ENCODE measurements at places on chromosomes 6 and 20.
A peak's percentile ranks its signal among the peaks of the same experiment; 100 is the strongest.

GRCh38 chr6:161434350-161434749 lies 160.5 kb upstream of the AGPAT4 start:
- H3K27ac ChIP-seq, result peak overlapping the region; percentile 76
- H3K27me3 ChIP-seq, result no peaks in the 10 kb centered on the region
- DNase-seq, result peak; percentile 20
- H3K36me3 ChIP-seq, result no peaks in the 10 kb centered on the region
- peaks cover 12% of the 10 kb centered on the region for H3K4me1 ChIP-seq

GRCh38 chr6:132405143-132405915 lies 4.1 kb upstream of the MOXD1 start:
- H3K4me3 ChIP-seq, result no peak overlapping the region
- no peak overlapping the region for H3K27ac ChIP-seq
- peaks cover 23% of the 10 kb centered on the region for H3K27me3 ChIP-seq
- no peak for DNase-seq
- peaks cover 7% of the 10 kb centered on the region for H3K4me1 ChIP-seq

DNA sequence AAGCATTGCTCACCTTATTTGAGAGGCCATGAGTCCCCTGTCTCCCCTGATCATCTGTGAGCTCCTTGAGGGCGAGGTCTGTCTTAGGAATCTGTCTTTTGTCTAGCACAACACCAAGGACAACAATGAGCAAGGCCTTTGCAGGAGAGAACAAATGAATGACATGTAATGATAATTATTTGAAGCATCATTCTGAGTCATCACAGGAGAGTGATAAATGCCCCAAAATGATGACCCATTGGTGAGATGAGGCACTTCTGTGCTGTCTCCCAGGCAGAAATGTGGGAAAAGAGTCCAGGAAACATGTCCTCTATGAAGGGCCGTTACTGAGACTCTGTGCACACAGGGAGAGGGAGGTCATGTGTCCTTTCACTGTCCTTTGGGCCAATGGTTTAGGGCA lies 105.2 kb upstream of the LRFN2 start:
- H3K36me3 ChIP-seq, result no peaks in the 10 kb centered on the region
- H3K27ac ChIP-seq, result no peak overlapping the region
- no peak for DNase-seq
- H3K4me3 ChIP-seq, result no peak overlapping the region
- H3K4me1 ChIP-seq, result peaks cover 4% of the 10 kb centered on the region
- no peaks in the 10 kb centered on the region for H3K27me3 ChIP-seq

- no peaks in the 10 kb centered on the region for H3K27me3 ChIP-seq
- peak overlapping the region; percentile 88 for H3K4me3 ChIP-seq
These were observed 995 bp downstream of the ZFP64 start for GRCh38 chr20:52190437-52191131.

DNA sequence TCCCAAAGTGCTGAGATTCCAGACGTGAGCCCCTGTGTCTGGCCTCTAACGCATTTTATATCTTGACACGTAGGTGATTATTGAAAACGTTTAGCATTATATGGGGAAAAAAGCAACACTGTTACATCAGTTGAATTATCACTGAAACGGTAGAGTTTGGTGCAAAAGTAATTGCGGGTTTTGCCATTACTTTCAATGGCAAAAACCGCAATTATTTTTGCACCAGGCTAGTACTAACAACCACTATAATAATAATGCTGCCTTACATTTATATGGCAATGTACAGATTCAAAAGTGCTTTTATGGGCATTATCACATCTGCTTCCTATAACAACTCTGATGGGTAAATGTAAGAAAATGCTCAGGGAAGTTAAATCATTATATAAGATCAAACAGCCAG lies 57.3 kb downstream of the OPRM1 start:
- H3K36me3 ChIP-seq, result no peaks in the 10 kb centered on the region
- H3K4me3 ChIP-seq, result no peak overlapping the region
- no peak overlapping the region for H3K27ac ChIP-seq
- DNase-seq, result no peak

- H3K27ac ChIP-seq, result no peak overlapping the region
- peak; percentile 38 for DNase-seq
- H3K4me1 ChIP-seq, result no peaks in the 10 kb centered on the region
- no peak overlapping the region for H3K4me3 ChIP-seq
- H3K36me3 ChIP-seq, result no peaks in the 10 kb centered on the region
These were observed 318.0 kb downstream of the DOK5 start for GRCh38 chr20:54793291-54793992.

DNA sequence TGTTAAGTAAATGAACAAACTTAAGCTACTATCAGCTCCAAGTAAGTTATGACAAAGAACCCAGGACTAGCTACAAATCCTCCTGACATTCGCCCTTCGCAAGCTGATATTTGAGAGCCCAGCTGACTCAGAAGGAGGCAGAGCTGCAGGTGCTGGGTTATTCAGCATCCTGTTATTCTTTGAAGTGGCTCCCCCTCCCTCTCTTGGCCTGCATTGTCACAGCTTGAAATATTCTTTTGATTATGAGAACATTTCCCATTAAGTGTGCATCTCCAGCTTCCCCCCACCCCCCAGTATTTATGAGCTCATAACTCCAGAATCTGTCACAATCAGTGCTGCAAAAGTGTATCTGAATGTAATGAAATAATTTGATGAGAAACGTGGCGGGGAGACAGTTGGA lies 78.8 kb upstream of the RALY start:
- H3K4me3 ChIP-seq, result no peak overlapping the region
- DNase-seq, result peak; percentile 12
- no peaks in the 10 kb centered on the region for H3K27me3 ChIP-seq
- H3K27ac ChIP-seq, result no peak overlapping the region
- no peaks in the 10 kb centered on the region for H3K36me3 ChIP-seq

DNA sequence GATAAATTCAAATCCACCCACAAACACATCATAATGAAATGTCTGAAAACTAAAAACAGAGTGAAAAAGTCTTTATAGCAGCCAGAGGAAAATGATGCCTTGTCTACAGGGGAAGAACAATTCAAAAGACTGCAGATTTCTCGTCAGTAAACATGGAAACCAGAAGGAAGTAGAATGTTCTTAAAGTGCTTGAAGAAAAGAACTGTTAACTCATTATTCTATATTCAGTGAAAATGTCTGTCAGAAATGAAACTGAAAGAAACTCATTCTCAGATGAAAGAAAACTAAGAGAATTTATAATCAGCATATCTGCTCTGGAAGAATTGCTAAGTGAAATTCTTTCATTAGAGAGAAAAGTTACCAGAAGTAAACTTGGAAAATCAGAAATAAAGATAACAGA lies 416.1 kb downstream of the TBC1D32 start:
- no peaks in the 10 kb centered on the region for H3K4me1 ChIP-seq
- H3K36me3 ChIP-seq, result no peaks in the 10 kb centered on the region
- no peak overlapping the region for H3K27ac ChIP-seq
- DNase-seq, result no peak
- H3K27me3 ChIP-seq, result no peaks in the 10 kb centered on the region

DNA sequence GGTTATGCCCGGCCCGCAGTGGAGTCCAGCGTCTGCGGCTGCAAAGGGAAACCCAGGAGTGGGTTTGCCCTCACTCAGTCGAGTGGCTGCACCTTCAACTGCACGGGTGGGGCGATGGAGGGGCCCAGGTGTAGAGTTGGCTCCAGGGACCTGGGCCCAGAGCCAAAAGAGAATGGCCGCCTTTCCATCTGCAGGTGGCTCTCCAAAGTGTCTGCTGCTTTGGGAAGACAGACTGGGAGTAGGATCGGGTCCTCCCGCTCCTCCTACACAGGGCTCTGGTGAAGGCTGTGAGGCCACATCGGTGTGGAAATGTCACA lies 80.1 kb downstream of the PTPN1 start:
- H3K27ac ChIP-seq, result no peak overlapping the region
- no peak for DNase-seq
- H3K4me3 ChIP-seq, result no peak overlapping the region
- peaks cover 21% of the 10 kb centered on the region for H3K4me1 ChIP-seq
- peaks cover 36% of the 10 kb centered on the region for H3K36me3 ChIP-seq
- H3K27me3 ChIP-seq, result peaks cover under 1% of the 10 kb centered on the region

GRCh38 chr6:156598071-156598854 lies 178.9 kb upstream of the ARID1B start:
- peaks cover 5% of the 10 kb centered on the region for H3K27me3 ChIP-seq
- DNase-seq, result no peak
- H3K4me1 ChIP-seq, result no peaks in the 10 kb centered on the region
- no peak overlapping the region for H3K27ac ChIP-seq

- no peak overlapping the region for H3K4me3 ChIP-seq
- H3K27ac ChIP-seq, result no peak overlapping the region
- H3K4me1 ChIP-seq, result no peaks in the 10 kb centered on the region
- H3K27me3 ChIP-seq, result peaks cover 13% of the 10 kb centered on the region
- H3K36me3 ChIP-seq, result no peaks in the 10 kb centered on the region
These were observed 52.5 kb upstream of the CHD6 start for GRCh38 chr20:41670631-41671030.

DNA sequence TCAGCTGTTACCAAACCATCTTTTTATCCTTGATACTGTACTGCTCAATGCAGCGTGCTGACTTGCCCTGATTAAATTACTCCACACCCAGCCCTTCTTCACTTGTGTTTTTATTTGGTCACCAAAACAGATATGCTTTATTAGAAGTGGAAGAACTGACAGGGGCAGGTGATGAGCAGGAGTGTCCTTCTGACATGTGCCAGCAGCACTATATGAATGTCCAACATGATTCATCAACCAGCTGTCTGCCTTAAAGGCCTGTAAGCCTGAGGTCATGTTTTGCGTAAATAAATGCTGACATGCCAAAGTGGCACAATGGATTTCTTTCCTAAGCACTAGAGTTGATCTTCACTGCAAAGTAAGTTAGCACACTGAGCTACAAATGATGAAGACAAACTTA lies 15.4 kb downstream of the POPDC3 start:
- DNase-seq, result peak; percentile 96
- peaks cover 41% of the 10 kb centered on the region for H3K4me1 ChIP-seq
- peak overlapping the region; percentile 92 for H3K27ac ChIP-seq
- peaks cover 7% of the 10 kb centered on the region for H3K36me3 ChIP-seq

DNA sequence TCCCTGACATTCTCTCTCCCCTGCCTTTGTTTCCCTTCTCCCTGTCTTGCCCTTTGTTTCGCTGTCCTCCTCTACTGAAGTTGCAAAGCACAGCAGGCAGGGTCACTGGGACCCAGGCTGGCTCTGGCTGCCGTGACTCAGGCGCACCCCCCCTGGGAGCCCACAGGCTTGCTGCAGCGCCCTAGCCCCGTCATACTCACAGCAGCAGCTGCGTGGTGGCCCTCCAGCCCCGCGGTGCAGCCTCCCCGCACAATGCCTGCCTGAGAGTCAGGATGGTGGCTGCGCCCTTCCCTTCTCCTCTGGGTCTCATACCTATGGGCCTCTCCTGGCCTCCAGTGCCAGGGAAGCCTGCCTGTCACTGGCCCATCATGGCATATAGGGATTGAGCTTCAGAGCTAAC lies 41.7 kb downstream of the TXNDC5 start:
- H3K36me3 ChIP-seq, result no peaks in the 10 kb centered on the region
- H3K27ac ChIP-seq, result no peak overlapping the region
- H3K27me3 ChIP-seq, result no peaks in the 10 kb centered on the region
- no peaks in the 10 kb centered on the region for H3K4me1 ChIP-seq

DNA sequence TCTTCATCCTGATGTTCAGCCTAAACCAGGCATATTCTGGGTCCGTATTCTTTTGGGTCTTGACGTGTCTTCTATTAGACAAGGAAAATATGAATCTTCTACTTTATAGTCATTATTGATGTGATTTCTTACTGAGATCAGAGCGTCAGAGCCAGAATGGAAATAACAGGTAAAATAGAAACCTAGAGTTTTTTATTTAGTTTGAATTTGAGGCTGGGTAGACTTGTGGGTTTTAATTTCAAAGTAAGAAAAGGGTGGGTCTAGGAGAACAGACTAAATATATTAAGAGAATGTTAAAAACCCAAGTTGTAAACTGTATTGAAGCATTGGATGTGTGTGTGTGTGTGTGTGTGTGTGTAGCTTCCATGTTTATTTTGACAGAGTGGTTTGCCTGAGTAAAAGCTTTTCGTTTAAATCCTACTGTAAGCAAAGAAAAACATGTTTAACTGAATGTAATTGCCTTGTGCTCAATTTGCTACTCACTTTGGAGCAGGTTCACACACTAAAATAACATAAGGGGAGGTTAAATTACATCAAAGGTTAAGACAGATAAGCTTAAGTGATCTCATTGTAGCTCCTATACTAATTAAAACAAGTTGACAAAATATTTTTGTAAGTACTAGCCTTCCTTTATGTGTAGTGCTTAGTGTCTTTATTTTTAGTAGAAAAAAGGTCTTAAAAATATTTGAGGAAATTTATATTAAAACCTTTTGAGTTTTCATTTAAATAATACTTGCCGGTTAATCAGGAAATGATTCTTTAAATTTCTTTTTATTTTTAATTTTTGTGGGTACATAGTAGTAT lies 17.4 kb downstream of the HECA start:
- H3K36me3 ChIP-seq, result no peaks in the 10 kb centered on the region
- no peak for DNase-seq
- H3K27ac ChIP-seq, result no peak overlapping the region
- H3K4me1 ChIP-seq, result peaks cover 14% of the 10 kb centered on the region

GRCh38 chr20:25090492-25091429 lies 8.8 kb upstream of the VSX1 start:
- H3K27me3 ChIP-seq, result peaks cover 27% of the 10 kb centered on the region
- H3K27ac ChIP-seq, result no peak overlapping the region
- no peaks in the 10 kb centered on the region for H3K4me1 ChIP-seq
- no peaks in the 10 kb centered on the region for H3K36me3 ChIP-seq

- no peaks in the 10 kb centered on the region for H3K27me3 ChIP-seq
- no peaks in the 10 kb centered on the region for H3K36me3 ChIP-seq
- no peak overlapping the region for H3K27ac ChIP-seq
- no peak overlapping the region for H3K4me3 ChIP-seq
- H3K4me1 ChIP-seq, result no peaks in the 10 kb centered on the region
These were observed 161.2 kb downstream of the KCNQ5 start for GRCh38 chr6:72783035-72783434.

DNA sequence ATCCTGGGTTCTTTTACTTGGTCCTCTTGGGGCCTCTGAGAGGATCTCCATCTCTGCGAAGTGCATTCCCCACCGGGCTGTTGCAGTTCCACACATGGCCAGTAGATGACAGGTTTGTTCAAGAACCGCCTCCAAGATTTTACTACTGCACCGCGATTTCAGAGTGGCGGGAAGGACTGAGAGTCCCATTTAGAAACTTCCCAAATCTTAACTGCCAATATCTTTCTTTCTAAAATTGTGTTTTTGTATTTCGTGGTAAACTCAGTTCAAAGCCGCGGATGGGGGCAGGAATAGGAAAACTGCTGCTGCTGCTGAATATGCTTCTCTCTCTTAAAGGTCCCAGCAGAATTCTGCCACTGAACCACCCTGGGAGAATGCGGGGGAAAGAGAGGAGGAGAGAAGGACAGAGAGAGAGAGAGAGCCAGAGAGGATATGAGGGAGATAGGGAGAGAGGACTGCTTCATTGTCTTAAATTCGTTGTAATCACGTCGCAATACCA lies 8.6 kb upstream of the BTNL2 start:
- H3K27me3 ChIP-seq, result peaks cover 35% of the 10 kb centered on the region
- no peaks in the 10 kb centered on the region for H3K36me3 ChIP-seq
- DNase-seq, result peak; percentile 79

DNA sequence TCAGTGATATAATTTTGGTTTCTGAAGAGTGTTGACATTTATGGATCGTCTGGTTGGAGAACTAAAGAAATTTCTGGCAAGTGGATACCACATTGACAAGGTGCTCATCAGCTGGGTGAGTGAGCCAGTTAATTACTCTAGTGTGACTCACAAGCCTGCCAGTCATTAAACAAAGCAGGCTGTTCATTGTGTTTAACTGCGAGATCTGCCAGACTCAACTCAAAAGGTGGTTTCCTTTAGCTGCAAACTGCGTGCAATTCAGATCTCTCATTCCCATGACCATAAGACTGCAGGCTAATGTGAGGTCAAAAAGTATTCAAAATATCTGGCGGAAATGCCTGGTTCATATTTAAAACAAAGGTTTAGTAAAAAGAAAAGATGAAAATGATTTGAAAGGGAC lies 32.5 kb upstream of the IYD start:
- no peak overlapping the region for H3K4me3 ChIP-seq
- no peak overlapping the region for H3K27ac ChIP-seq
- no peak for DNase-seq
- H3K27me3 ChIP-seq, result no peaks in the 10 kb centered on the region
- H3K4me1 ChIP-seq, result no peaks in the 10 kb centered on the region
